ENCODE measurements at places on chromosomes 1 and 21.
A peak's percentile ranks its signal among the peaks of the same experiment; 100 is the strongest.

GRCh38 chr1:215488850-215489249, 78.3 kb upstream of the KCTD3 start:
- DNase-seq = no peak
- H3K4me1 ChIP-seq = no peaks in the 10 kb centered on the region
- H3K27me3 ChIP-seq = no peaks in the 10 kb centered on the region
- no peaks in the 10 kb centered on the region for H3K36me3 ChIP-seq
- no peak overlapping the region for H3K4me3 ChIP-seq

GRCh38 chr1:172185211-172185610, 235.3 kb upstream of the C1orf105 start:
- no peaks in the 10 kb centered on the region for H3K36me3 ChIP-seq
- DNase-seq = no peak
- H3K4me1 ChIP-seq = peaks cover 17% of the 10 kb centered on the region
- no peak overlapping the region for H3K27ac ChIP-seq

DNA sequence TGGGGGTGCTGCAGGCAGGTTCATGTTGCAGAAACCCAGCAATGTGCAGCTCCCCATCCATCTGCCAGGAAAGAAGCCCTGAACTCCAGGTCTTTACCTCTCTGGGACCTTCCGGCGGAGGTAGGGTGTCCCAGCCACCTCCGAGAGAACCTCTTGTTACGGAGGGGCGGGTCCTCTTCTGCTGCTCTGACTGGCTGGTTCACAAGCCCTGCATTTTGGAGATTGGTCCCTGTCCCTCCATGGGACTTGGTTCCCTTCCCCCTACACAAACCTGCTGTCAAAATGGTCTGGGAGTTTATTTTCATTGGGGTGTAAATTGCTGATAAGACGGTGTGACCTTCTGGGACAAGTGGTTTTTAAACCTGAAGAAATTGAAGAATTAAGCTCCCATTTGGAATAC, 8.0 kb upstream of the CELSR2 start:
- no peak overlapping the region for H3K27ac ChIP-seq
- peak overlapping the region; percentile 23 for H3K4me3 ChIP-seq
- no peak for DNase-seq
- H3K4me1 ChIP-seq = peaks cover 27% of the 10 kb centered on the region
- peaks cover 5% of the 10 kb centered on the region for H3K27me3 ChIP-seq

- H3K4me1 ChIP-seq = peaks cover 17% of the 10 kb centered on the region
- H3K27me3 ChIP-seq = no peaks in the 10 kb centered on the region
- H3K36me3 ChIP-seq = no peaks in the 10 kb centered on the region
- H3K4me3 ChIP-seq = no peak overlapping the region
- no peak for DNase-seq
Observed at GRCh38 chr1:210301615-210302000, 27.1 kb upstream of the HHAT start.

DNA sequence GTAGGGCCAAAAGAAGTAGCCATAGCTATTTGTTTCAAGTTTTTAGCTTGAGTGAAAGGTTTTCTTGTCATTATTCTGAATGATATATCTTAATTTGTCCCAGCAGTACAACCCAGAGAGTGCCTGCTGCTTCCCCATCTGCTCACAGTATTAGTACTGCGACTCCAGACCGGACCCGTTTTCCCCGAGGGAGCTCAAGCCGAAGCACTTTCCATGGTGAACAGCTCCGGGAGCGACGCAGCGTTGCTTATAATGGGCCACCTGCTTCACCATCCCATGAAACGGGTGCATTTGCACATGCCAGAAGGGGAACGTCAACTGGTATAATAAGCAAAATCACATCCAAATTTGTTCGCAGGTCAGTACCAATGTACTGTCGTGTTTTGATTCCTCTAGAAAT, 37.2 kb upstream of the C1orf115 start:
- no peak overlapping the region for H3K27ac ChIP-seq
- no peaks in the 10 kb centered on the region for H3K27me3 ChIP-seq
- H3K36me3 ChIP-seq = peaks cover 20% of the 10 kb centered on the region
- DNase-seq = no peak
- peaks cover 9% of the 10 kb centered on the region for H3K4me1 ChIP-seq
- no peak overlapping the region for H3K4me3 ChIP-seq

- DNase-seq = no peak
- peaks cover 26% of the 10 kb centered on the region for H3K27me3 ChIP-seq
- H3K4me3 ChIP-seq = no peak overlapping the region
- H3K36me3 ChIP-seq = no peaks in the 10 kb centered on the region
- H3K27ac ChIP-seq = no peak overlapping the region
- H3K4me1 ChIP-seq = peaks cover 15% of the 10 kb centered on the region
Observed at GRCh38 chr1:162029157-162029556, 5.5 kb upstream of the OLFML2B start.

GRCh38 chr1:39076127-39076798, 50.1 kb downstream of the NDUFS5 start:
- no peak overlapping the region for H3K4me3 ChIP-seq
- H3K4me1 ChIP-seq = peaks cover 16% of the 10 kb centered on the region
- peaks cover 7% of the 10 kb centered on the region for H3K27me3 ChIP-seq
- H3K36me3 ChIP-seq = no peaks in the 10 kb centered on the region

GRCh38 chr1:175155936-175156335, 36.6 kb downstream of the KIAA0040 start:
- DNase-seq = no peak
- peak overlapping the region; percentile 12 for H3K27ac ChIP-seq
- peaks cover 17% of the 10 kb centered on the region for H3K27me3 ChIP-seq
- H3K4me3 ChIP-seq = no peak overlapping the region
- peaks cover 14% of the 10 kb centered on the region for H3K4me1 ChIP-seq
- peaks cover 29% of the 10 kb centered on the region for H3K36me3 ChIP-seq

DNA sequence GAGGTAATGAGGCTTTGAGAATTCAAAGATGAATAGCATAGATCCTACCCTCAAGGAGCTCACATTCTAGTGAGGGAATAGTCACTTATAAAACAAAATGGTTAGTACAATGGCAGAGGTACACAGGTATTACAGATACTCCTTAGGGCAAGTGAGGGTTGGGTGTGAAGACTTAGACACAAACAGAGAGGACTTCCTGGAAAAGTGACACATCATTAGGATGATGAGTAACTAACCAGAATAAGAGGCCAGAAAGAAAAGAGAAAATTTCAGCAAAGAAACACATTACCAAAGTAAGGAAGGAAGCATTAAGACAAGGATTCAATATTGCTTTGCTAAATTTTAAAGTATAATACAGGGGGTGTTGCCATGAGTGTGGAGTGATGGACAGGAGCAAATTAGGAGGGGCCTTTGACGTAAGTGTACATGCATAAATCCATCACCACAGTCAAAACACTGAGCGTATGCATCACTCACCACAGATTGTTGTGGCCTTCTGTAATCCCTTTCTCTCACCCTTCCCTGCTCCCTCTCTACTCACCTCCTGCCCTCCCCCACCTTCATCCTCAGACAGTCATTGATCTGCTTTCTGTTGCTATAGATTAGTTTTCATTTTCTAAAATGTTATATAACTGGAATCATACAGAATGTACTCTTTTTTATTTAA, 7.9 kb downstream of the CD53 start:
- H3K27ac ChIP-seq = no peak overlapping the region
- no peaks in the 10 kb centered on the region for H3K4me1 ChIP-seq
- no peak for DNase-seq
- no peaks in the 10 kb centered on the region for H3K36me3 ChIP-seq
- no peaks in the 10 kb centered on the region for H3K27me3 ChIP-seq

GRCh38 chr1:200905411-200906052, 10.8 kb downstream of the INAVA start:
- DNase-seq = no peak
- H3K27ac ChIP-seq = no peak overlapping the region
- H3K4me3 ChIP-seq = no peak overlapping the region
- no peaks in the 10 kb centered on the region for H3K4me1 ChIP-seq
- peaks cover 27% of the 10 kb centered on the region for H3K27me3 ChIP-seq

DNA sequence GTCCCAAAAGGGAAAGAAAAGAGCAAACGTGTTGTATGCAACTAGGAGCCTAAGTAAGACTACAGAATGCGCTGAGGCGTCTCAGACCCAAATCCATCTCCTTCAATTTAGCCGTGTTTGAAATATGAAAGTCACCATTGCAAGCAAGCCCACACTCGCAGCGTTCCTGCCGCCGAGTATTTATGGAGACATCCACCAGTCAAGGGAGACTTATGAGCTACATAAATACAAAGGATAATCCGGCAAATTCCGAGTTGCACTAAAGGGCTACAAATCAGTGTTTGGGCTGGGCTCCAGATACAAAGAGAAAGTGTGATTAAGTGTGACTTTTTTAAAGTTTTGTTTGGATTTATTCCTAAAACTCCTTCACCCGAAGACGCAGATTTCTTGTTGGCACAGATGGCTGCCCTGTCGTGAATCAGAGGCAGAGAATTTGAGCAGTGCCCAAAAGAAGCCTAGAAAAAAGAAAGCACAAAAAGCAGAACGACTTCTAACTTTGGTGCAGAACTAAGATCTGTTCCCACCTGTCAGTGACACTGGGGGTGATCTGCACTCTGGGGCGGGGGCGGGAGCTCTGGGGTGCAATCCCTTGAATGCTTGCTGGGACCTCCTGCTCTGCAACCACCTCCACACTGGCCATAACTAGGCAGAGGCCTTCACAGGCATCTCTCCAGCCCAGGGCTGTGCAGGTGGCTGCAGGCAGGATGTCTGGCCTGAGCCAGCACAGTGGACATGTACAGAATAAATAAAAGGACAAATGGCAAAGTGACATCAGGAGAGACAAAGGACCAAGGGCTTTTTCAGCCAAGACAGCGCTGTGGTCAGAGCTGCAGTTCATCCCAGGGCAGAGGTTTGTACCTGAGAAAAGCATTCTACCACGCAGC, 489.7 kb downstream of the NPHP4 start:
- H3K36me3 ChIP-seq = no peaks in the 10 kb centered on the region
- peaks cover 71% of the 10 kb centered on the region for H3K27me3 ChIP-seq
- no peak overlapping the region for H3K4me3 ChIP-seq
- no peaks in the 10 kb centered on the region for H3K4me1 ChIP-seq

DNA sequence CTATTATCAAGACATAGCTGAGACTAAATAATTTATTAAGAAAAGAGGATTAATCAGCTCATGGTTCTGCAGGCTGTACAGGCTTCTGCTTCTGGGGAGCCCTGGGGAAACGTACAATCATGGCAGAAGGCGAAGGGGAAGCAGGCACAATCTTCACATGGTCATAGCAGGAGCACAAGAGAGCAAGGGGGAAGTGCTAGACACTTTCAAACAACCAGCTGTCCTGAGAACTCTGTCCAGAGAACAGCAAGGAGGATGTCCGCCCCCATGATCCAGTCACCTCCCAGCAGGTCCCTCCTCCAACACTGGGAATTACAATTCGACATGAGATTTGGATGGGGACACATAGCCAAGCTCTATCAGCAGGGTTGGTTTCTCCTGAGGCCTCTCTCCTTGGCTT, 10.3 kb upstream of the SLC45A1 start:
- H3K4me1 ChIP-seq = peaks cover 12% of the 10 kb centered on the region
- H3K4me3 ChIP-seq = no peak overlapping the region
- no peak for DNase-seq
- H3K27ac ChIP-seq = no peak overlapping the region
- H3K27me3 ChIP-seq = no peaks in the 10 kb centered on the region

DNA sequence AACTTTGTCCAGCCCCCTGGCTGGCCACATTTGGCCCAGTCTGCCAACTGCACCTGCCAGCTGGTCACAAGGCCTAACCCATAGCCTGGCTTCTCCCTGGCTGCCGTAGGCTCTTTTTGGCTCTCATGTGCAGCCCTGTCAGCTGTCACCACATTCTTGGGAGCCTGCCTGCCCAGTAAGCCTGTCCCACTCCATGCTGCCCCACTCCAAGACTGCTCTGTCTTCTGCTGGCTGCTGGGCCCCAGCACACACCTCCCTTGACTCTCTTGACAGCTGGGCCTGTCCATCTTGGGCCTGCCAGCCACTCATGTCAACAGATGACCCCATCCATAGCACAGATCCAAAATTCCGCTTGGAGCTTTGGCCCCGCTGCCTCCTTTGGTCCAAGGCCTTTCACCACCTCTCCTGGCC, 74.3 kb upstream of the EDN2 start:
- H3K4me1 ChIP-seq = peaks cover 20% of the 10 kb centered on the region
- peak; percentile 79 for DNase-seq
- H3K27ac ChIP-seq = peak overlapping the region; percentile 73

DNA sequence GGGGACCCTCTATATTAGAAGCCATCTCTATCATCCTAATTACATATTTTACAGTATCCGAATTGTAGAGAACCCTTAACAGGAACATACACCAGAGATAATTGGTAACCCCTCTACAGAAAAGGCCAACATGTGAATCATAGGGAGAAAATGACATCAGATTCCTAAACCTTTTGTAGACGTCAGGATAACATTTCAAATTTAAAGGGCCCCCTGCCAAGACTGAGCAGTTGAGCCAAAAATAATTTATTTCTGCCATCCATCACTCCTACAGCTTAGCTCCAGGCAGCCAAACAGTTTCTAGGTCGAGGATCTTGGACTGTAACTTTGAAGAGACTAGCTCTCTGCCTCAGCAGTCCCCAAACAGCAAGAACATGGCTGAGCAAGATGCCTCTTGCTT, 21.2 kb downstream of the ZNF697 start:
- peaks cover 59% of the 10 kb centered on the region for H3K4me1 ChIP-seq
- peaks cover 33% of the 10 kb centered on the region for H3K36me3 ChIP-seq
- DNase-seq = no peak
- peak overlapping the region; percentile 27 for H3K4me3 ChIP-seq
- H3K27me3 ChIP-seq = no peaks in the 10 kb centered on the region

GRCh38 chr1:44519035-44519676, 114.1 kb downstream of the RNF220 start:
- peaks cover 33% of the 10 kb centered on the region for H3K27me3 ChIP-seq
- DNase-seq = no peak
- no peaks in the 10 kb centered on the region for H3K36me3 ChIP-seq
- H3K4me3 ChIP-seq = no peak overlapping the region
- no peak overlapping the region for H3K27ac ChIP-seq

DNA sequence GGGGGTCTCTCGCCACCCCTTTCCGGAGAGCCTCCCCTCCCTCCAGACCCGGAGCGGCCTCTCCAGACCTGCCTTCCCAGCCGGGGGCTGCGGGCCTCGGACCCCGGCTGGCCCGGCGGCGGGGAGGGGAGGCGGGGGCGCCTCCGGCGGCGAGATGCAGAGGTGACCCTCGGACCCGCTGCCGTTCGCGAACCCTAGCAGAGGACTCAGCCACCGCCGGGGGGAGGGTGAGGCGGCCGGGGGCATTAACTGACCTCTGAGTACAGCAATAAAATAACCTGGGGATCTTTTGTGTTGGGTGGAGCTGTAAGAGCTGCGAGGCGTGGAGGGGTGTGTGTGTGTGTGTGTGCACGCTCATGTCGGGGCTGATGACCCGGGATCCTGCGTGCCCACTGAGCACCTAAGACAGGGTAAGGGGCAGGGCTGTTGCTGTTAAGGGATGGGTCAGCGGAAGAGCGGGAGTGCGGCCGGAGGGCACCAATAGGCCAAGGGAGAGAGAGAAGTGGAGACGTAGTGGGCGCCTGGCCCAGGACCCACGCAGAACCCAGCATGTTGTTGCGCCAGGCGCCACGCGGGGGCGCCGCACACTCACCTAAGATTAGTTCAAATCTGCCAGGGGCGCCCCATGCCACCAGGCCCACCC, 6.3 kb downstream of the HAPLN2 start:
- no peaks in the 10 kb centered on the region for H3K36me3 ChIP-seq
- H3K4me1 ChIP-seq = peaks cover 35% of the 10 kb centered on the region
- peak; percentile 52 for DNase-seq
